ENCODE measurements at places on chromosomes 11 and 22. TPM values are rescaled to one million over a fixed set of nuclear protein-coding genes. Genes with fewer than 3 reads are reported as not detected.

Gene MICAL2
- total RNA-seq = 27.6 TPM

Gene ELMOD1
- total RNA-seq = 17.2 TPM

Gene C11orf65
- total RNA-seq = 1.5 TPM

Gene ANO5
- total RNA-seq = 11.4 TPM

Gene KCNE3
- total RNA-seq = 16.1 TPM

All from spinal cord (tissue), 10 donors.